ENCODE measurements at places on chromosomes 7 and 10.

- no peak for DNase-seq
Observed at GRCh38 chr7:4069268-4070095, 612.6 kb upstream of the FOXK1 start.

GRCh38 chr7:18702071-18702829 is 206.7 kb downstream of the HDAC9 start:
- no peak for DNase-seq

DNA sequence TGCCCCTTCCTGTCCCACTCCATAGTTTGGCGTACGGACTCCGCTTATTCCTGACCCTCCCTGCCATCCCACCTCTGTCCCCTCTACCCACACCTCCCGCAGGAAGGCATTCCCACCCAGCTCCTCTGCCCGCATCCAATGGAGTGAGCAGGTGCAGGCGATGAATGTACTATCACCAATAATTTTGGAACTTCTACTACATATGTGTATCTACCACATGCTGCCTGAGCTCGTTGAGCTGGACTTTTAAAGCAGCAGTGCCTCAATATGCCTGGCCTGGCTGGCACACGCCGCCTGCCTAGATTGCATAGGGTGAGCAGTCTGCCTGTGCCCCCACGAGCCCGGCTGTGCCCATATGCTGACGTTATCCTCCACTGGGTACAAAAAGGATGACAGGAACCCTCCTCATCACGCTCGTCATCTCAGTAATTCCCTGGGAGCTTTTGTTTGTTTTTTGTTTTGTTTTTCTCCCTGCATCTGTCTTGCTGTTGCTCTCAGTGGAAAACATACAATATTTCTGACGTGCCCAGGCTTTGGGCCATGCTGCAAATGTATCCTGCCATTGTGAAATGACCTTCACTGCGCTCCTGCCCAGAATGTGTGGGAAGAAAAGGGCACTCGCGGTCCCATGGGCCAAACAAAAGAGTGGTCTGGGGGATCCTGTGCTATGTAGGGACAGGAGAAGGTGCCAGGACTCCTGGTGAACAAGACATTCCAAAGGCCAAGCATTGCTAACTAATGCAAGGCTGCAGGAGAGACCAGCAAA is 302.8 kb downstream of the PTPRN2 start:
- no peak for DNase-seq

- no peak for DNase-seq
Observed at GRCh38 chr7:67692425-67692824, 695.8 kb downstream of the TYW1 start.

GRCh38 chr10:89954787-89955566 is 253.6 kb downstream of the KIF20B start:
- DNase-seq = no peak

DNA sequence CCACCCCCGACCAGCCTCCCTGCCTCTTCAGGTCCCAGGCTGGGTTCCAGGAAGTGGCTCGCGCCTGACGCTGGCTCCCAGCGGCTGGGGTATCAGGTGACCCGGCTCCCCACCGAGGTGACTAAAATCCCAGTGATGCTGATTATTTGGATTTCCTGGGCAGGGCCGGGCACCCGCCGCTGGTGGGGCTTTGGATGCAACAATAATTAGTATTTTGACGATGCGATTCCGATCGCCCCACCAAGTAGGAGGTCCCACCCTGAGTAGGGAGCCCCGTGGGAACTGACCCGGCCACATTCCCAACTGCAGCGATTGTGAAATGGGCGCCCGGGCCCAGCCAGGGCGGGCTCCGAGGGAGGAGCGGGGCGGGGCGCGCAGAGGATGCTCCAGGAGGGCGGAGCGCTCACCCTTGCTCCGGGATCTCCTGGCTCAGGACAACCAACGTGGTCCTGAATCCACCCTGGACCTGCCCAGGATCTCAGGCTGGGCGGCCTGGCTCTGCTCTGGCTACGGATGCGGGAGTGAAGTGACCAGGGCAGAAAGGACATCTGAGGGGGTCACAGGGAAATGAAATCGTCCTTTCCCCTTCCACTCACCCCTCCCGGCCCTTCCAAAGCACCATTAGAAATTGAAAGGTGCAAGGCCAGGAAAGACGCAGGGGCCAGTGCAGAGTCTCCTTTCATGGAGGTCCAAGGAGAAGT is 32.6 kb downstream of the DUSP5 start:
- no peak for DNase-seq

DNA sequence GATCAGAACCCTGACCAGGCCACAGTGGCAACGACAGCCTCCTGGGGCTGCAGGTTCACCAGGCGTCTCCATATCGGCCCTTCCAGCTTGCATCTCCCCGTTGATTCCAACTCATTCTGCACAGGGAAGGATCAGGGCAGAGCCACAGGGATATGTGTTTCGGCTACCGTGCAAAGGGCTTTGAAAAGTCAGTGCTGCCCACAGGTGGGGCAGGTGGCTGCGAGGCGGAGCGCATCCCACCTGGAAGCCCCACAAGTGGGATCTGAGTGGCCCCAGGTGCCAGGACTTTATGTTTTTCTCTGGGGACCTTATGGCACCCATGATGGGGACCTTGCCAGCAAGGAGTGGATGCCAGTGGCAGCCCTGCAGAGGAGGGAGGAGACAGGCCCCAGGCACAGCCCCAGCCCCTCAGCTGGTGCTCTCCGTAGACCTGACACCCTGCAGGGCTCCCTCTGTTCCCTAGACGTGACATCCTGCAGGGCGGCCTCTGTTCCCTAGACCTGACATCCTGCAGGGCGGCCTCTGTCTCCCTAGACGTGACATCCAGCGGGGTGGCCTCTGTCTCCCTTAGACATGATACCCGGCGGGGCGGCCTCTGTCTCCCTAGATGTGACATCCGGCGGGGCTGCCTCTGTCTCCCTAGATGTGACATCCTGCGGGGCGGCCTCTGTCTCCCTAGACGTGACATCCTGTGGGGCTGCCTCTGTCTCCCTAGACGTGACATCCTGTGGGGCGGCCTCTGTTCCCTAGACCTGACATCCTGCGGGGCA is 189.4 kb downstream of the ELFN1 start:
- no peak for DNase-seq

DNA sequence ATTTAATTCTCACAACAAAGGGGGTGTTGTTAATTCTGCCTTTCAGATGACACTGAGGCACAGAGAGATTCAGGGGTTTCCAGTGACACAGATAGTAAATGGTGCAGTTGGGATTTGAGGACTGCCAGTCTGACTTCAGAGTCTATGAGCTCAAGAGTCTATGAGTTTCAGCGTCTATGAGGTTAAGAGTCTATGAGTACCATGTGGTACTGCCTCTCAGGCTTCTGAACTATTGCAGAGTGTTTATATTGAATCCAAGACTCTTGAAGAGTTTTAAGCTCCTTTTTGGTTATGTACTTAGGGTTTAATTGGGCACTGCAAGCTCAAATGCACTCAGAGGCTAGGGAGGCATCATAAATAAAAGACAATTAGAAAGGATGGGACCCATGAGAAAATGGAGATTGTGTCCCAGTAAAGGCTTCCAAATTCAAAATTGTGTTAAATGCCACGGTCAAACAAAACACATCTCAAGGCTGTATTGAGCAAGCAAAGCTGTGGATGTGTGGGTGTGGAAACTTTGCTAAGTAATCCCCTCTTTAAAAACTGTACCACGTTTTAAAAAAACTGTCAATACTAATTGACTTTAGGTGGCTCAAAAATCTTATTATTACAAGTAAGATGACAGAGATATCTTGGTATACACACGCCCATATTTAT is 123.9 kb upstream of the FAM171A1 start:
- no peak for DNase-seq

DNA sequence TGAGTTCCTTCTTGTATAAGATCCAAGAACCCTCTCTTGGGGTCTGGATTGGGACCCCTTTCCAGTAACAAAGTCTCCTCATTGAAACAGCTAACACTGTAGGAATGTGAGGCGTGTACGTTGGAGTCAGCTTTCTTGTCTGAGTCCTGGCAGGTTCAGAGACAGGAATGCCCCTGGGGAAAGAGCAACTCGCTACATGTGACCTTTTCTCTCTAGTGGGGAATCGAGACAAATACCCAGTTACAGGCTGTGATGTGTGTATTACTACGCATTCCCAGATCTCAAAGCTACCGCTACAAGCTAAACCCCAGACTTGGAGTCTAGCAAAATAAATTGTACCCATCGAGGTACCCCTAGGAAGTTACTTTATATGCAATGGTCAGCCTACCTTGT is 85.6 kb upstream of the FRMD4A start:
- DNase-seq = no peak

GRCh38 chr7:22208799-22209198 is 148.2 kb downstream of the RAPGEF5 start:
- no peak for DNase-seq

Data from iPS DF 19.7 (cell line).